ENCODE measurements at places on chromosomes 6 and 20. TPM values are rescaled to one million over a fixed set of nuclear protein-coding genes. Genes with fewer than 3 reads are reported as not detected.

Gene SEMG1
- not detected for total RNA-seq

Gene LGSN
- total RNA-seq: not detected

Gene PLEKHG1
- 7.4 TPM for total RNA-seq

Gene EMILIN3
- total RNA-seq: 4.2 TPM

Gene ABHD16B
- total RNA-seq: not detected

Gene PEDS1
- 17.3 TPM for total RNA-seq

Gene RIPPLY2
- not detected for total RNA-seq

Gene INSM1
- total RNA-seq: not detected

Gene ZSWIM1
- total RNA-seq: 11.2 TPM

Gene VIP
- 0.55 TPM for total RNA-seq

Gene SMIM28
- total RNA-seq: not detected

Gene CCN2
- total RNA-seq: 33.0 TPM

Gene ADGRF1
- not detected for total RNA-seq

- DNase-seq: no peak
These were observed 7.1 kb downstream of the GJA1 start for GRCh38 chr6:121442576-121442975.

GRCh38 chr20:46347841-46348803 lies 39.8 kb upstream of the CDH22 start:
- DNase-seq: no peak

DNA sequence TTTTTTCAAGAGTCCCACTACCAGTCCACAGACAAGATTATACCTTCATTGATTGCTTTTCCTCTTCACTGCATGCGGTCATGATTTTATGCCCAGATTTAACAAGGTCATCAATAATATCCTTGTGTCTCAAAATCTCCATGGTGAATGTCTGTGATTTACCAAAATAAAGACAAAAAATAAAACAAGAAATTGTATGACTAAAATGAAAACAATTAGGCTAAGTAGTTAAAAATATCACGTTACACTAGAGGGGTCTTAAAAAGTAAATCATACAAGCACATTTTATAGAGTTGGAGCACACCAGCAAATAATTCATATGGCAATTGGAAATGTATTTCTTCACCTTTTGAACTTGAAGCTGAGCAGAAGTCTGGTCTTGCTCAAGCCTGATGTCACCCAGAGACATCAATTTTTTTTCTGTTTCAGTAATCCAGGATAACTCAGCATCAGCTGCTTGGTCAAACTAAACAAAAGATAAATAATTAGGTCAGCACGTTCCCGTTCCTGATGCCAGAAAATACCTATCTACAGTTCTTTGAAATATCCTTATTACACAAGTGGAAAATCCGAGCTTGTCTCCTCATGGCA lies 125.4 kb downstream of the DST start:
- no peak for DNase-seq

- DNase-seq: no peak
These were observed 39.2 kb downstream of the DYNLT1 start for GRCh38 chr6:158605266-158605878.

DNA sequence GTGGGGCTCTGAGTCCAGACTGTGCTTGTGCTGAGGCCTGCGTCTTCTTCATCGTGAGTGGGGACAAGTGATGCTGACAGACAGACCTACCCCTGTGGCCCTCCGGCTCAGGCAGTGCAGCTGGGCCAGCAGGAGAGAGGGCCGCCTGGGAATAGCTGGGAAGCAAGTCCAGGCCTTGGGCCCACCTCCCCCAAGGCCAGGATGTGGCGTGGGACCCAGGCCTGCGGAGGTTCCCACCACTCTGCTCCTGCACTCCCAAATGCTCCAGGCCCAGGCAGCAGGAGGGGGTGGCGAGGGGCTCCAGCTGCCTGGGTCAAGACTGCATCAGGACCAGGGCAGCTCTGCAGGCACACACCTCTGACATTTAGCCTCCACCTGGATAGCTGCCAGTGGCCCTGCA lies 38.3 kb downstream of the DAAM2 start:
- peak; percentile 64 for DNase-seq

DNA sequence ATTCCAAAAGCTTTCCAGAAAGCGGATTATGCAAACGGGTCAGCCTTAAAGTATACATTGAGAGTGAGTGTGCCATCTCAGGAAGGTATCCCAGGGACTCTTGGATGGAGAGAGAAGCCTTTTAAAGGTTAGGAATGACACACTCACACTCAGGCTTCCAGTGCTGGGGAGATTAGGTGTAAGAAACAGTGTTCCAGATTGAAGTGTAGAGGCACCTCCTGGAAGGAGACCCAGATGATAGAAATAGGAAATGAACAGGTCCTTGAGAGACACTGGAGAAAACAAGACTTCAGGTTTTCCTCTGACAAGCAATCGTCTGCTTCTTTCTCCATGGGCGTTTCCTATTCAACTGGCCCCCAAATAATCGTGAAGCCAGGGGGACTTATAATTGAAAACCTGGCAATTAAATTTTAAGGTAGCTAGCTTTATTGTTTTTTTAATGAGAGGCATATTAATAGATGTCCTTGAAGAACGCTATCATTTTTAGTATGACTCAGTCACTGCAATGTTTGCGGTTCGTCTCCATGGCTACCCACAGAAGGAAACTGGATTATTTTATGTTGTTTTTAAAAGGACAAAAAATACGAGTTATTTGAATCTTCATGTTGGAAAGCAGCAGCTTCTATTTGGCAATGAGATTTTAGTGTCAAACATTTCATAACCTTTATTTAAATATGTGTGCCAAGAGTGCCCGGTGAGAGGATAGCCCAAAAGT lies 85.3 kb downstream of the TRMT6 start:
- DNase-seq: no peak

DNA sequence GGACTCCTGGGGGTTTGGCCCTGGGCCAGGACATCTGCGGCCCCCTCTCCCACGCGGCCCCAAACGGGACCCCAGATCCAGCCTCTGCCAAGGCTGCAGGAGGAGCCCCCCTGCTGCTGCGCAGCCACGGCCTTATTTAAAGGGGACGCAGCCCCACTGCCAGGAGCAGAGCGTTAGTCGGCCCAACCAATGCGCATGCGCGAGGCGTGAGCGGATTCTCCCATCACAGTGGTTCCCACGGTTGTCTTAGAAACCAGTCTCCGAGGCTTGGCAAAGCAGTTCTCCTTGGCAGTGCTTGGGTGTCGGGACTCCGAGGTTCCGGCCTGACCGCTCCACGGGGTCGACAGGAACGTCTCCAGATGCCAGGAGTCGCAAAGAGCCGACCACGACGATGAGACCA lies 288.3 kb upstream of the ZNF337 start:
- DNase-seq: peak; percentile 58

DNA sequence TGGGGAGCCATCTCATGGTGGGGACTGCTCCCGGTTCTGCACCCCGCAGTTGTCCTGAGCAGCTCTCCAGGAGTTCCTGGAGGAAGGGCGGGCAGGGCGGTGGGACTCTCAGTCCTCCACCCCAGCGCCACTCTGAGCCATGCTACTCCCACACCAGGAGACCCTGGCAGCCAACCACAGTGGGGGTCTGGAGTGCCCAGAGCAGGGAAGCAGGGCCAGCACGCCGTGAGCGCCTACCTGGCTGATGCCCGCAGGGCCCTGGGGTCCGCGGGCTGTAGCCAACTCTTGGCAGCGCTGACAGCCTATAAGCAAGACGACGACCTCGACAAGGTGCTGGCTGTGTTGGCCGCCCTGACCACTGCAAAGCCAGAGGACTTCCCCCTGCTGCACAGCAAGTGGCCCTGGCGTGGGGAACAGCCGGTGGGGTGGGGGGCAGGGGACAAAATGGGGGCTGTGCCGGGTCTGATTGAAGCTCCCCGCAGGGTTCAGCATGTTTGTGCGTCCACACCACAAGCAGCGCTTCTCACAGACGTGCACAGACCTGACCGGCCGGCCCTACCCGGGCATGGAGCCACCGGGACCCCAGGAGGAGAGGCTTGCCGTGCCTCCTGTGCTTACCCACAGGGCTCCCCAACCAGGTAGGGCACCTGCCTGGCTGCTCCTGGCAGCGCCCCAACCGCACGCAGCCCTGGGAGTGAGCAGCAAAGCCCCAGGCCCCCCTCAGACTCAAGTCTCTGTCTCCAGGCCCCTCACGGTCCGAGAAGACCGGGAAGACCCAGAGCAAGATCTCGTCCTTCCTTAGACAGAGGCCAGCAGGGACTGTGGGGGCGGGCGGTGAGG lies 1.6 kb upstream of the TNFRSF6B start:
- peak; percentile 17 for DNase-seq

DNA sequence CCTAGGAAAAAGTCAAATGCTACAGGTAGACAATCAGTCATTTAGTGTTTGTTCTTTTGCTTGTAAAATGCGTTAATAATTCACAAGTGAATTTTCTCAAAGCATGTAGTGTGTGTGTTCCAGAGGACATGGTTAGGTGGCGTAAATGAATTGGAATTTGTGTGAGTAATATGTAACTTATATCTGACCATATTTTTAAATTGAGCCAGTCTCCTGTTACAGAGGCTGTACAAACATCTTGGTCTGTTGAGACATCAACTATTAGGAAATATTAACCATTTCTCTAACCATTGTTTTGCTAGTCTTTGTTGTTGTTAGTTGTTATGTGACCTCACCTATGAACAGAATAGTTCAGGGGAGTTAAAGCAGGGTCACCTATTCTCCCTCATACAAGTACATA lies 22.7 kb downstream of the MCM8 start:
- DNase-seq: no peak

DNA sequence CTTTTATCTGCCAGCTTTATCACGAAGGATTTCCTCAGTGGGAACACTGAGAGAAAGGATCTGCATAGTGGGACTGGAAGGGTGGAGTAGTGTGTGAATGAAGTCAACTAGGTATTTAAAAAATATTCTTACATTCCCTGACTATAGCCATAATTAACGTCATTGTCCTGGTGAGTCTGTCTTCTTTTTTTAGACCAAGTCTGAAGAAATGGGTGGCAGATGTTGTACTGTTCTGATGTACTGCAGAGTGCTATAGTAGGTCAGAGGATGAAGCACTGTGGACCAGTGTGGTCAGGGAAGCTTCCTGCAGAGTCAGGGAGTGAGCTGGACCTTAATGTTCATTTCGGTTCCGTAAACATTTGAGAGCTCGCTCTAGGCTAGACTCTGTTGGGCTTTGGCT lies 11.9 kb downstream of the TULP4 start:
- DNase-seq: no peak

DNA sequence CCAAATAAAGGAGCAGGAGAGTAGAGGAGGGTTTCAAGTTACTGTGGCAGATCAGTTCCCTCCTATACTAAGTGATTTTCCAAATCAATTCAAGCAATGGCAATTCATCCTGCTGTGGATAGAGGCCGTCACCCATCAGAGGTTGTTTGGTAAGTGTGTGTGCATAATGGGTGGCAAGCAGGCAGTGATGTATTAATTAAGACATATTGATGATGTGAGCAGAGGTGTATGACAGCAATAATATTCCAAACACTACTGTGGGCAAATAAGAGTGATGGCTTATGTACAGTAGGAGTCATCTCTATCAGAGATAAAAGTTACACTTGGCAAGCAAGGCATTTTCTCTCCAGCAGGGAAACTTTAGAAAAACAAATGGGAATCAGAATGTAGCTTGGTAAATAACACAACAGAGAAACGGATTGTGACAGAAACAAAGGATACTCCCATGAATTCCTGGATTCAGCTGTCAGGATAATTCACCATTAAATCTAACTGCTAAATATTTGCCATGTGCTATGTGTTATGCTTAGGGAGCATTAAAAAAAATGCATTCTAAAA lies 196.3 kb downstream of the KHDC1L start:
- DNase-seq: no peak

DNA sequence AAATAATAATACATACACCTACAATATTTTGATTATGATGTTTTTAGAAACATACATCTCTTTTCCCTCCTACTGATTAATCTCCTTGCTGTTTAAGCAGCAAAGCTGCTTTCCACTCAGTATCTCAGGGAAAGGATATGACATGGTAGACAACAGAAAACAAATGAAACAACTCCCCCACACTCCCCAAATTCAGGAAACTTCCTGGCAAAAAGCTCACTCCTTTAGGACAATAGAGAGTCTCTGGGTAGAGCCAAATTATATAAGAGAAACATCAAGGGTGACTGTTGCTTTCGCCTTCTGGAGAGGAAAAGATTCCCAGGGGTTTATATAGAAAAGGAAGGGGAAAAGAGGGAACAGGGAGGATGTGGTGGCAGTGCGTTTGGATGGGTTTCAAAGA lies 48.7 kb upstream of the AHI1 start:
- no peak for DNase-seq

- DNase-seq: no peak
These were observed 1.3 kb downstream of the AVP start for GRCh38 chr20:3082955-3083952.

GRCh38 chr20:19549896-19550295 lies 208.2 kb upstream of the RIN2 start:
- no peak for DNase-seq

DNA sequence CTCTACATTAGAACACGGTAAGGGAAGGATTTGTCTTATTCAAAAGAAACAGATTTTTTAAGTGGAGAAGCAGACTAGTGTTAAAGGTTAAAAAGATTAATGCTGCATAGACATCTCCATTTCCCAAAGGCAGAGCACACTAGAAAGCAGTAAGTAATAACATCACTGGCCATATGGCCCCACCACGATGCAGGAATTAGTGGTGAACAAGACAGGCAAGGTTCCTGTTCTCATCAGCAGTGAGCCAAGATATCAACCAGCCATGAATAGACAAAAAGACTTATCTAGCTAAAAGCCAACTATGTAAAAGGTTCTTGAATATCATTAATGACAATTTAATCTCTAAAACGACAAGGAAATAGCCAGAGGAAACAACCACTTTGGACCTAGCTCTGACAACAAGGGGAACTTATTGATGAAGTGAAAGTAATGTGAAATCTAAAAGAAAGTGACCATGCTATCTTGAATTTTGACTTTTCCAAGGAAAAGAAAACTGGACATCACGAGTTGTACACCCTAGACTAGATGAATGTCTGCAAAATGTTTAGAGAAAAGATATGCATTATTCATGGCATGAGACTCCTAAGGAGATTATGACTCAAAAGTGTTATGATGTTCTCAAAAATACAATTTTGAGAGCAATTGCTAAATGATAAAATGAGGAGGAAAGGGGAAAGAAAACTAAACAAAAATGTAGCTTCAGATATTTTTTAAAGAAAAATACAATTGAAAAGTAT lies 157.9 kb upstream of the STXBP5 start:
- no peak for DNase-seq

GRCh38 chr6:81309811-81310210 lies 442.7 kb downstream of the TENT5A start:
- DNase-seq: no peak

DNA sequence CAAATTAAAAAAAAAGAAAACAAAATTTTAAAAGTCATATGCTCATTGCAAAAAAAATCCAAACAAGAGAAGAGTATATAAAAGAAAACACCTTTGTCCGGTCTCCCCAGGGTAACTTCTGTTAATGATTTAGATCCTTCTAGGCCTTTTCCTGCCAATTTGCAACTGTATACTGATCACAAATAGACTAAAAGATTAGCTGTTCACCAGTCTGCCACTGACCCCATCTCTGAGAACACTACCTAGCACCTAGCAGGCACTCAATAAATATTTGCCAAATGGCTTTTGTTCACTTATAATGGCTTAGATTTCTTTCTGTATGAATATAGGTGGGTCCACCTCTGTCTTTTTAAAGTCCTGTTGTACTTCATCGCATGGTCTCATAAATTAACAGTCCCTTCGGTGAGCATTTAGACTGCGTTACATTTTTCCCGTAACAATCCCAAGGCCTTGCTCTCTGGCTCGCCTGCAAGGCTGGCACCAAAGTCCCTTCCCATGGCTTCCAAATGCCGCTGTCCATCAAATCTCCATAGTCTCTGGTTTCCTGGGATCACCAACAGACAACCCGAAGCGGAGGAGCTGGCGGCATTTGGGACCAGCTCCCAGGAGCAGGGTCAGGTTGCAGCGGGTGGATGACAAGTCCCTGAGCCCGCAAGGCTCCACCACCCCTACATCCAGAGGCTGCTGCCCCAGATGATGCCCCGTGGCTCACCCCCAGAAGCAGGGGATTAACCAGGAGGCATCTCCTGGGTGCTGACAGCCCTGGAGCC lies 11.8 kb downstream of the JPH2 start:
- no peak for DNase-seq

All from left ventricle myocardium inferior (tissue), 1 donor.